Activated naive CD4-positive, alpha-beta T cell treated with anti-CD3 and anti-CD28 coated beads for 36 hours (primary cell): ENCODE measurements at places on chromosomes 1 and 21. TPM values are rescaled to one million over a fixed set of nuclear protein-coding genes. Genes with fewer than 3 reads are reported as not detected.

Gene BRDT
- not detected for total RNA-seq

Gene TNNI3K
- 0.40 TPM for total RNA-seq

Gene GPR89A
- total RNA-seq, result 19.4 TPM

Gene FCRLA
- total RNA-seq, result not detected

Gene SLAMF7
- total RNA-seq, result 82.2 TPM

DNA sequence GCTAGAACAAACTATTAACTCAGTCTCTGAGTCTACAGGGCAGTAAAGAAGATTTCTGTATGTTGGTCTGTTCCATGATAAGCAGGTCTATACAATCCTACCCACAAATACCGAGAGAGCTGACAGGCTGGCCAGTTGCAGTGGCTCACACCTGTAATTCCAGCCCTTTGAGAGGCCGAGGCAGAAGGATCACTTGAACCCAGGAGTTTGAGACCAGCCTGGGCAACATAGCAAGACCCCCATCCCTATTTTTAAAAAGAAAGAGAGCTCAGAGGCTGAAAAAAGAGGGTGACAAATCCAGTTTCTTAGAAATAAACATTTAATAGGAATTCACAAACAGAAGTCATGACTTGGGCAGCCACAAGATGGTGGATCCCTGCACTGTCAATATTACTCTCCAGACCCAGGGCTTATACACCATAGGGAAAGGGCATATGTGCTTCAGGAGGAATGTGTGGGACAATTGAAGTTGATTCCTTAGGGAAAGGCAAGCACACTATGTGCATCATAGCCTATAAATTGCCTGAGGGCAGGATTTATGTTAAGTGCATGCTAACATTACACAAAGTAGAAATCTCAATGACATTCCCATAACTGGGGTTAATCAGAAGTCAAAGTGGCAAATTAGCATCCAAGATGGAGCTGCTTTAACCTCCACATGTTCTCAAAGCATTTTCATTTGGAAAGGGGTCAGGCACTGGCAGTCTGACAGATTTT lies 66.8 kb downstream of the SLC16A1 start:
- no peak for DNase-seq

DNA sequence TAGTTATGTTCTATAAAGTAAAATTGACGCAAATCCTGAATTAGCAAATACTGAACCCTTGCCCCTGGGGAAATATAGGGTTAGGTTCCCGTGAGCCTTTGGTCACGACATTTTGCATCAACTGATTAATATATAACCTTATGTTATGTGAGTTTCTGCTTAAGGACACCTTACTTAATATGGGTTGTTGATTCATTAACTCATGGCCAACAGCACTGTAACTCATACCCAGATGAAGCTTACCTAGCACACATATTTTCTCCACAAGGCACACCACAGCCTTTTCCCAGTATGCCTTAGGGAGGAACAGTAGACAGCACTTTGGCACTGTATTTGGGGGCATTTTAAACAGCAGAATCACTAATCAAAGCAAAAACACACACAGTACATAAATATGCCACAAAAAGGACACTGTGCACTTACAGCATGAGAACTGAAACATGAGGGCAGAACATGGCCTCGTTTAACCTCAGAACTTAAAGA lies 15.1 kb downstream of the INAVA start:
- DNase-seq, result no peak

DNA sequence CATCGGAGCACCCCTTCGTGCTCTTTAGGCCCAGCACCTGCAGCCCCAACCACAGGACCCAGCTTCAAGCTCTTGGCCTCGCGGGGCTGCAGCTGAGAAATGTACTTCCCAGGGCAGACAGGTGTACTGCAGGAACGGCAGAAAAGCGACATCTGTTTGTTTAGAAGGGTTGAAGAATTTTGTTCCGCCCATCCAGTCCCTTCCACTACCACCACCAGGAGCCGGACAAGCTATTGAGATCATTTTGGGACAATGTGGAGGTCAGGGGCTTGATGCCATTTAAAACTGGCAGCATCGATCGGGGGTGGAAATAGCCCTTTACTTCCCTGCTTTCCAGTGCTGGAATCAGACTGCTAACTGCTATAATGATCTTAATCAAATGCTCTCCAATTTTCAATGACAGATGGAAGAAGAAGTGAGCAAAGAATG lies 1.7 kb downstream of the SERTAD4 start:
- no peak for DNase-seq

GRCh38 chr1:94011709-94012595 lies 102.7 kb upstream of the GCLM start:
- no peak for DNase-seq

DNA sequence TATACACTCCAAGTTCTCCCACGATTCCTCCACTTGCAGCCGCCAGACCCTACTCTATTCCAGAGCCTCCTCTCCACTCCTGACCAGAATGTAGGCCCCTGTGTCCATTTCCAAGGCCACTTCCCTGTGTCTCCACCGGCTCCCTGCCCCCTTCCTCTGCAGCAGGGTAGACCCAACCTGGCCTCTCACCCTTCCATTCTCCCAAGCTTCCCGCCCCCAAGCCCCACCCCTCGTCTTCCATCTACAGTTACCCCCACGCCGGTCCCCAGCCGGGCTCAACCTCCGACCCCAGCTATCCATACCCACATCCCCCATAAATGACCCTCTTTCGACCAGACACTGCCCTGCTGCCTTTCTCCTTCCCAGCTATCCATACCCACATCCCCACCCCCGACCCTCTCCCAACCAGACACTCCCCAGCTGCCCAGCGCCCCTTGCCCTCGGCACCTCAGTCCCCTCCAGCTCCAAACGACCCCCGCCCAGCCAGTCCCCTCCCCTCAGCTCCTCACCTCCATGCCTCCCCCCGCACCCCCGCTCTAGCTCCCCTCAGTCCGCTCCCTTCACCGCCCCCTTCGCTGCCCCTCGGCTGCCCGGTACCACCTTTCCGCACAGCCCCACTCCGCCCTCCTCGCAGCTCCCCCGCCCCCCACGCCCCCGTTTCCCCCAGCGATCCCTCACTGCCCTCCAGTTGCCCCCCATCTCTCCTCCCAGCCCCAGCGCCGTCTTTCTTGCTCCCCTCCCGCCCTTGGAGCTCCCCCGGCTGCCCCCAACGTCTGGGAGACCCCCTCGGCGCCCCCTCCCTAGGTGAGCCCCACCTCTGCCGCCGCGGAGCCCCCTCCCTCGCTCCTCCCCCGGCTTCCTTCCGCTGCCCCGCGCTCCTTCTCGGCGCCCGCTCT lies 670 bp downstream of the RAB3B start:
- no peak for DNase-seq
